8988T (cell line): ENCODE measurements at places on chromosomes 2 and 18.

DNA sequence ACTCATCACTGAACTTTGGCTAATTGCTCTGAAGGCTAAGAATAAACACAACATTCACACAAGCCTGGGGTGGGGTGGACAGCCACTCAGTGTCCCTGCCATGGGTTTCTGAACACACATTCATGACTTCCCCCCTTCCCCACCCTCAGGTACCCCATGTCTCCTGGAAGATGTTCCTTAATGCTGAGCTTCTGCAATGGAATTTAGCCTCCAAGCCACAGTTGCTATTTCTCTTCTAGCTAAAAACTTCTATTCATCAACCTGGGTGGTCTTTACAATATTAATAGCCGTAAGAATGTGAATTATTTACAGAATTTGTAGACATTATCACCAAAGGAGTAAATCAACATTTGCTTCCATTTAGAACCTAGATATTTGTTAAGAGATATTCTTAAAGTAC, 175.1 kb downstream of the ACKR3 start:
- DNase-seq = no peak

GRCh38 chr2:1492711-1493430, 79.6 kb downstream of the TPO start:
- no peak for DNase-seq

DNA sequence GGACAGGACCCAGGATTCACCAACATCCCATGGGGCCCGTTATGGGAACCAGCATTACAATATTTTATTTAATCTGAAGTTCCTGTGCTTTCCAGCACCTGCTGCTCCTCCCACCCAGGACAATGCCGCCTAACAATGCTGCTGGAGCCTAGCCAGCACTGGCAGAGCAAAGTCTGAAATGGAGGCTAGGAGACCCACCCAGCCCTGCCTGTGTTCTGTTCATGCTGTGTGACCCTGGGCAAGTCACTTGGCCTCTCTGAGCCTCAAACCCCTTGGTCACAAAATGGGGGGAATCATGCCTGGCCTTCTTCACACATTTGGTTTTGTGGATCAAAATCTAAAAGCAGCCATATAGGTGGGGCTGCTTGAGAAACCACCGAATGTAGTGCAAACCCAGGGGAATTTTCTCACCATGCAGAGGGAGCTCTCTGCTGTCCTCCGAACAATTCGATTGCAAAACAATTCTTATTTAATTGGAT, 38.5 kb upstream of the ODC1 start:
- DNase-seq = no peak

DNA sequence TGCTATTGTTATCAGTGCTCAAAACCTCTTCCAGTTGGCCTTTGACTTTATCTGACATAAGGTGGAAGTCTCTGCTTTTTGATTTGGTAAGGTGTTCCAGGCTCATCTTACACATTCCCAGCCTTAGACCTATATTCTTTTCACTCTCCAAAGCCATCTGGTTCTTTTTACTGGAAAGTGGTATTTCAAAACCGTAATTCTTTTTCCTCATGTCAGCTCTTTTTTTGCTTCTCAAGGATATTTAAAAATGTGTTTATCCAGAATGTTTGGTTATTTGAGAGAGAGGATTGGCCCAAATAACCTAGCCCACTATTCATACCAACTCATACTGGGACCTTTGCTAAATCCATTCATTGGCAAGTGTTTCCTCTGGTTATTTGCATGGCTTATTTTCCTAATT, 411.2 kb upstream of the PIK3C3 start:
- no peak for DNase-seq

DNA sequence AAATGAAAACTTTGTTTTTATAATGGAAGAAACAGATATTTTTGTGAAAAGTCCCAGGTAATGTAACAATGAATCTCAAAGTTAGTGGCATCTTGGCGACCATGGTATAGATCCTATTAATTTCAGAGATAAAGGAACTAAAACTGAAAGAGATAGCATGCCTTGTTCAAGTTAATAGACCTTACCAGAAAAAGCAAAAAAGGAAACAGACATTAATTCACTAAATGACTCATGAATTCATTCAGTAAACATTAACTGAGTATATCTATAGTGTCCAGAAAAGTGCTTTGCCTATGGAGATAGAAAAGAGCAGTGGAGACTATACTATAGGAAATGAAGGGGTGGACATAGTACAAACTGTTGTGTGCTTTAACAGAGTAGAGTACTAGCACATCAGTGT, 763.3 kb downstream of the TRIB2 start:
- no peak for DNase-seq

DNA sequence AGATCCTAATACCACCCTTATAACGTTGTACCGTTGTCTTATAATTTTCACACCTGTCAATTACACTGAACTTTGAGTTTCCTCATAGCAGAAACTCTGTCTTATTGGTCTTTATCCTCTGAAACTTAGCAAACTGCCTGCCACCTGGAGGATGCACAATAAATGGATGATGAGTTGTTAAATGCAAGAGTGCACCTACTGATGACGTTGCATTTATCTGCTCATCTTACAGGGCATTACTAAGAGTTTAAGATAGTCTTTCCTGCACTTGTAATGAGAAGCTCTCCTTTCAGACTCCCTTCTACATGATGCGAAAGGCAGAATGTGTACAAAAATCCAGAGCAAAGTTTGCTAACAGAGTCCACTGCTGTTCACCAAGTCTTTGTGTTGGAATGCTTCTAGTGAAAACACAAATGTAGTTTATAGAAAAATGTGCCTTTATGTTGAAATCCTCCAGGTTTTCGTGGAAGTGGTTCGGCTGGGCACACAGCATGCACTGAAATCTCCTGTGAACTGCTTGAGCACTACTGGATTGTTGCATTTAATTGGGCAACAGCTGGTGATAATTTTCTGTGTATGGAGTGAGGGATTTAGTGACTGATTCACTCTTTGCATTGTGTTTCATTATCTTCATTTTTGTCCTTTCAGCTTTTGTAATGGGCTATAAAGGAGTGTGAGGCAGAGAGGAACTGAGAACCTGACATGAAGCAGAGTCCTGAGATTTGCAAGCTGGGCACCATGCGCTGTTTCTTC, 665.8 kb upstream of the ID2 start:
- DNase-seq = no peak

- no peak for DNase-seq
These were observed 158.6 kb upstream of the LTBP1 start for GRCh38 chr2:32788114-32788513.

GRCh38 chr2:66426244-66427111, 8.4 kb upstream of the MEIS1 start:
- DNase-seq = no peak

DNA sequence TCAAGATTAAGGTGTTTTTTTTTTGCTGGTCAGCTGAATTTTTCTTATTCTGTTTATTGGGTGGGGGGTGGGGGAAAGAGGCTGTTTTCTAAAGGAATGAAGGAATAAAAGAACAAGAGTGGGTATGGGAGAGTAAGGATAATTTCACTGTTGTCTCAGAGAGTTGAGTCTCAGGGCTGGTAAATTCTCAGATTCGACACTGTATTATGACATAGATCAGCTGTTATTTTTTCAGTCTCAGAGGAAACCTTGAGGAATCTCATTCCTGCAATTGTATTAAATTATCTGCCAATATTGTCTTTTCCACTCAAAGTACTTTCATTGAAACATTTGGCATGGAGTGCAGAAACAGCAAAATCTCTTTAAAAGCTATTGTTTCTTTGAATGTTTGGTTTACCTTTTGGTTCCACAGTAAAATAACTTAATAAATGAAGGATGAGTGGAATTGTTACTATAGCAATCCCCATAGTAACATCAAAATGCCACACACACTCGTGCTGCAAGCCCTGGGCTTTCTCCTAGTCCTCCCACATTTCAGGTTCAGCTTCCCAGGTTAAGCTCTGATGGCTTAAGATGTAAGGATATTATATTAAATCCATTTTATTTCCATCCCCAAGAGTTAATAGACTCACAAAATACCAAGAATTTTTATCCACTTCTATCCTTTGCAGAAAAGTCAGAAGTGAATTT, 478.7 kb upstream of the TCF4 start:
- DNase-seq = no peak

DNA sequence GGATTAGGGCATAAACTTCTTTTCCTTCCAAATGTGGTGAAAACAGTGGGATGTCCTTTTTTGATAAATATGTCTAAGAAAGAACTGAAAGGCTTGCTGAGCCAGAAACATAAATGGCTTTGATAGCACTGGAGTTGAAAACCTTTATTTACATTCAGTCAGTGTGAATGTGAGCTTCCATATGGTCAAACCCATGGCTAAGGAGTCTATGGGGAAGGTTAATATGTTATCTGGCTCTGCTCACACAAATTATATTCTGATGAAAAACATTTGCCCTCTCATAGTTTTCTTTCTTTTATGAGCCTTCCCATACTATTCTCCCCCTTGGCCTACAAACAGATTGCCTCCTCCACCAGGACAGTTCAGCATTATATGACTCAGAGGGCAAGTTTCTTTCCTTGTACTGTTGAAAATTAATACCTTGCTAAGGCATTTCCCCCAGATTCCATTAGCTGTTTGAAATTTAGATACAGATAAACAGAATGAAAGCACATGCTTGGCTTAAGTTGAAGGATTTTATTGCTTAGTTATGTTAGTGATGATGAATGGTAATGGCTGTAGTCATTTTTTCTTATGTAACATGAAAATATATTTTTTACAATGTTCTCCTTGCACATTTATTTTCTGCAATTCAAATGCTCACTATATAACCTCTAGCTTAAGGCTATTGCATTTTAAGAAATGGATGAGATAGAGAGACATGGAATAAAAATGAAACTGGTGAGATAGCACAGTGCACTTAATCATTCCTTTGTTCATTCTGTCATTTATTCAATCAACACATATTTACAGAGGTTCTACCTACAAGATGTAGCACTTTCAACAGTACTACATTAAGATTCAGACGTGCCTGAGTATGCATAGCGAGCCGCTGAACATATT, 544.1 kb downstream of the LRRTM4 start:
- no peak for DNase-seq

- no peak for DNase-seq
These were observed 30.7 kb upstream of the CALCRL start for GRCh38 chr2:187478719-187479118.

- DNase-seq = no peak
These were observed 98.6 kb downstream of the CALCRL start for GRCh38 chr2:187349326-187349944.

DNA sequence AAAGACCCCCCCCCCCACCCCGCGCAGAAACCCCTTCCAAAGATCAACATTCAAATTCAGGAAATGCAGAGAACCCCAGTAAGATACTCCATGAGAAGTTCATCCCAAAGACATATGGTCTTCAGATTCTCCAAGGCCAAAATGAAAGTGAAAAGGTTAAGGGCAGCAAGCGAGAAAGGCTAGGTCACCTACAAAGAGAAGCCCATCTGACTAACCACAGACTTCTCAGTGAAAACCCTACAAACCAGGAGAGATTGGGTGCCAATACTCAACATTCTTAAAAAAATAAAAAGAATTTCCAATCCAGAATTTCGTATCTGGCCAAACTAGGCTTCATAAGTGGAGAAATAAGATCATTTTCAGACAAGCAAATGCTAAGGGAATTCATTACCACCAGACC, 175.2 kb downstream of the RND3 start:
- DNase-seq = no peak

GRCh38 chr2:123732563-123732962, 292.5 kb upstream of the CNTNAP5 start:
- no peak for DNase-seq
